ENCODE measurements at places on chromosomes 3 and 15.

DNA sequence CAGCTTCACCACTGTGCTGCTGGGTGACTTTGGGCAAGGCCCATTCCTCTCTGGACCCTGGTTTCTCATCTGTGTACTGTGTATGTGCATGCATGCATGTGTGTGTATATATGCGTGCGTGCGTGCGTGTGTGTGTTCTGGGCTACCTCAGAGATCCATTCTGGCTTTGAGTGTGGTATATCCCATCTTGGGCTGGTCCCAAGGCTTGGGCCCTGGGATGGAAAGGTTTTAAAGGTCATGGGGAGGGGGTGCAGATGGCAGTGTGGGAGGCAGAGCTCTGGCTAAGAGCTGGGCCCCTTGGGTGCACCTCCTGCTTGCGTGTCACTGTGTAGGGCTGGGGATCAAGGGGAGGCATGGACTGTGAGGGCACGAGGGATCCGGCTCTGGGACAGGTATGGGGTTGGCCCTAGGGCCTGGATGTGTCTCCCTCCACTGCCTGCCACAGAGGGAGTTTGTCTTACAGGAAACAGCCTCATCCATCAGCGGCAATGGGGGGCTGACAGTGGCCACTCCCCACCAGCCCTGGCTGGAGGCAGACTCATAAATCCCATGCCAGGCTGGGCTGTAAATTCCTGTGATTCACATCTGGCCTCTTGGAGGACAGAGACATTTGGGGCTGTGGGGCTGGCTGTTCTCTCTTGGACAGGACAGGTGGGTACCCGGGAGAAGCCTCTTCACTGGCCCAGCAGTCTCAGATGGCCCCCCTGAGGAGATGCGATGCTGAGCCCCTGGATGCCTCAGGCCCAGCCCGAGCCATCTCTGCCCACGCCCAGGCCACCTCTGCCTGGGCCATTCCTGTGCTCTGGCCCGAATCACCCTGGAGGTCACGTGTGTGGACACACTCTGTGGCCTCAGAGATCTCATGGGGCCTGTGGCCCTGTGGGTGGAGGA lies 21.4 kb upstream of the CSPG4 start:
- DNase-seq = no peak

DNA sequence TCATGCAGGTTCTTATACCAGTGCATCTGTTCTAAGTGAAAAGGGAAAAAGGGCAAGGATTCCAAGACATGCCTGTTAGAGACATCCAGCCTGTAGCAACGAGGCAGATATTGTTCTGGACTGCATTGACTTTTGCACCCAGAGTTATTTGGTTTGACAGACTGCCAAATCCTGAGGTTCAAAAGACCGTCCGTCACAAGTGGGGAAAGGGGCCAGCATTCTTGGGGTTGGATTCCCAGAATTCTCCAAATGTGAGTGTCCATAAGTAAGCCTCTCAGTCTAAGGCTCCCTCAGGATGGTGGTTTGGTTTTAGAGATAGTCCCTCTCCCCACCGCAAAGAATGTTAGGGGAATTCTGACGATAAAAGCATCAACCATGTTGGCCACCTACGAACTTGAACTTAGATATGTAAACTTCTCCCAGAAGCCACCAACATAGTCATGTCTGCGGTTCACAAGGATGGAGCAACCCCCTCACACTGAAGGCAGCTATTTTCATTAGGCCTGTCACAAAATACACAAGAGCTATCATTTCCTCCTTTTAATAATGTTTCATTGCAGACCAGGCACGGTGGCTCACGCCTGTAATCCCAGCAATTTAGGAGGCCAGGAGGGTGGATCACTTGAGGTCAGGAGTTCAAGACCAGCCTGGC lies 13.6 kb upstream of the LACTB start:
- DNase-seq = no peak

DNA sequence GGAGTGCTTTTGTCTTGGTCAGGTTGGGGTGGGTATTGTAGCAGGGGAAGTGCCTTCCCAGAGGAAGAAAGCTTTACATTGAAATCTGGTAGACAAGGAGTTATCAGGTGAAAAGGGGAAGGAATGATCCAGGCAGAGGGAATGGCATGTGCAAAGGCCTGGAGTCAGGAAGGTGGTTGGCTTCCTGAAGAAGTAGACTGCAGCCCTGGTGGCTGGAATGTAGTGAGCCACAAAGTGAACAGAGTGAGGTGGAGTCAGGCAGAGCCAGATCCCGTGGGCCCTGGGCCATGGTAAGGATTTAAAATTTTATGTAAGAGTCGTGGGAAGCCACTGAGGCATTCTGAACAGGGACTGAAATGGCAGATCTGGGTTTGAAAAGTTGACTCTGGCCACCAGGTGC lies 58.3 kb downstream of the RAB11A start:
- no peak for DNase-seq

- no peak for DNase-seq
Measured at GRCh38 chr3:111531446-111531845, 10.6 kb upstream of the CD96 start.

GRCh38 chr3:83216919-83217594 lies 1455.6 kb upstream of the GBE1 start:
- DNase-seq = no peak

- no peak for DNase-seq
Measured at GRCh38 chr3:159187706-159188105, 385.9 kb downstream of the MFSD1 start.

GRCh38 chr15:79970624-79971434 lies at the start of gene BCL2A1:
Gene BCL2A1 (minus strand): TSS chr15:79971196. CDS start chr15:79971119, 77 bp downstream.
- DNase-seq = no peak

DNA sequence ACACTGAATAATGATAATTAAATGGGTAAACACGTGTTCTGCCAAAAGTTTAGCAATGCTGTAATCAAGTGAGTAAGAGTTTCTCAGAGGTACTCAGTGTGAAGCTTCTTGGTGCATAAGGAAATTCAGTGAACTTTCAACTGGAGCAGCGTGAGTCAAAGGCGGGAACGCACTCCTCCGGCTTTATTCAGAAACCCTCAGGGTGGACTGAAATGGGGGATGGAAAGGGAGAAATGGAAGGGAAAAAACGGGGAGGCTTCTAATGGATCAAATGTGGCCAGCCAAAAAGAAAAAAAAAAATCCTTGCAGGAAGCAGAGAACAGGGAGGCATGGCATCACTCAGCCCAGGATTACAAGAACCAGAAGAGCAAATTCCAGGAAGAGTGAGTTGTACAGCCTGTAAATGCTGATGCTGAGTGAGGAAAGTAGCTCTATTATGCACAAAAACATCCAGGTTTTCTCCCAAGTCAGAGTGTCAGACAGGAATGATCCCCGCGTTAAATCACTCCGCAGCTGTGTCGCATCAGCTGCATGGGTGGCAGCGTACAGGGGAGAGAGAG lies 85.3 kb downstream of the ASB7 start:
- no peak for DNase-seq

DNA sequence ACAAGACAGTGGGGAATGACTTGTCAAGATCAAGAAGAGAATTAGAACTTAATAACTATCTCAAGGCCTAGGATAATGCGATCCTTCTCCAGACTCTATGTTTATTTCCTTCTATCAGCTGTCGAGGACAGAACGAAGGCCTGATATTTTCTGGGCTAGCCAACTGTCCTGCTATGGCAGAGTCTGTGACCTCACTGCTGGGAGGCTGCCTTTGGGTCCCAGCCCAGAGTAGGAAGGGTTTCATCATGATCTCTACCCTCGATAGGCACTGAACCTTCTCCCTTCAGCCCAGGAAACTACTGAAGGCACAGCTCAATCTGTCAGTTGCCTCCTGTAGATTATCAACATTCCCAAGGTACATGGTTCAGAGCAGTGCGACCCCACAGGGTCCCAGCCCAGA lies 237.2 kb downstream of the ATP8B4 start:
- no peak for DNase-seq

- peak; percentile 42 for DNase-seq
Measured at GRCh38 chr15:101445562-101446517, 43.7 kb downstream of the PCSK6 start.

DNA sequence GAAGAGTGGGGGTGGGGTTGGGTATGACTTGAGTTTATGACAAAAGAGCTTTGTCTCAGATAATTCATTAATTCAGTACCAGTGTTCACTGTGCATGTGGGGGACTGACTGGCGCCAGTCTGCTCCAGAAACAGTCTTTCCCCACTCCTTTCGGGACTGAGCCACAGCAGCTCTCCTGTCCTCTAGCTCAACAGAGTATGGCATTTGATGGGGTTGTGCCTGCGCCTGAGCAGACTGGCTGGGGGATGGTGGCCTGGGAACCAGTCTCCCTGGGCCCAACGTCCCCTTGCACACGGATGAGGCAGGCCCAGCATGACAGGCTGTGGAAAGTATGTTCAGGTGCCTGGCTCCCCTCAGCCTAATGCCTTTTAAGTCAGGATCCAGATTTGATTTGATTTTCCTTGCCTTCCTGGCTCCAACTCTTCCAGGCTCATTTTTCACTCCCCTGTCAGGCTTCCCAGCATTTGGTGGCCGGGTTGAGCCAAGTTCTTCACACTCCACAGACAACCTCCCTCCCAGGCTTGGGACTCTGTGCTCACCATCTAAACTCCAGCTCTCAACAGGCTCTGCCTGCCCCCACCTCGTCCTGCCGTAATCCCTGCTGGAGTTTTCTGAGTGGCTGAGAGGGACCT lies 105.0 kb downstream of the MYLK start:
- no peak for DNase-seq

GRCh38 chr15:92393980-92394308 lies 263 bp downstream of the ST8SIA2 start:
- no peak for DNase-seq

- DNase-seq = no peak
Measured at GRCh38 chr15:69854521-69855181, 243.1 kb downstream of the TLE3 start.

- DNase-seq = no peak
Measured at GRCh38 chr3:122353893-122354401, 28.9 kb downstream of the CSTA start.

- no peak for DNase-seq
Measured at GRCh38 chr3:30201715-30202114, 404.7 kb upstream of the TGFBR2 start.

DNA sequence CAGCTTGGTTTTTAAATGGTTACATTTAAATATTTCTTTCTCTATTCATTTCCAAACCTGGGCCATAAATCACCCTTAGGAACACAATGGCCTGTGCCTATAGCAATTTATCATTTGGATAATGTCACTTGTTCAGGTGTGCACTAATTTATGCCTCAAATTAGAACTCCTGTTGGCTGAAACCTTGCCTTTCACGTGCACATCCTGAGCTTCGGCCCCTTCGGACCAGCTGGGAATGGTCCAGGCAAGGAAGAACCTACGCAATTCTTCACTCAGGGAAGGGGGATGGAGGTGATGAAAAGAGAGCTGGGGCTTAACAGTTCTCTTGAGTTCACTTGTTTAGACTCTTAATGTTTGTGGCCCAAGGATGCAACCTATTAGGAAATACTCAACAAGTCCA lies 324.1 kb upstream of the ICE2 start:
- no peak for DNase-seq

DNA sequence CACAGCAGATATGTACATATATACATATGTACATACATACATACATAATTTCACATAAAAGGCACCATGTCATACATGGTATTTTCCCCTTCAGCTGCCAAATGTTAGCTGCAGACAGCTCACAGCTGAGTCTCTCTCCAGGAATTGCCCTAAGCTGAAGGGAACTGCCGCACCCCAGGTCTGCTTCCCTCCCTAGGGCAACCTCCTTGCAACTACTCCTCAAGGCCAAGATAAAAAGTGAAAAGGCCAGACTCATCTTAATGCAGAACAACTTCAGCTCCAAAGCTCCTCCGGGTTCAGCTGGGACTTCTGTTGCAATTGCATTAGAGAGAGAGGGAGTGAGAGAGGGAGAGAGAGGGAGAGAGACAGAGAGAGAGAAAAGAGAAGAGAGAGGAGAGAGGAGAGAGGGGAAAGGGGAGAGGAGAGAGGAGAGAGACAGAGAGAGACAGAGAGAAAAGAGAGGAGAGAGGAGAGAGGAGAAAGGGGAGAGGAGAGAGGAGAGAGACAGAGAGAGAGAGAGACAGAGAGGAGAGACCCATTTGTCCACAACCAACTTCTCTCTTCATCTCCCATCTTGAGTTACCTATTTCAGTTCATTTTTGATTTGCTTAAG lies 143.4 kb upstream of the HES1 start:
- no peak for DNase-seq

GRCh38 chr15:55277116-55277564 lies 12.5 kb downstream of the RAB27A start:
- DNase-seq = no peak

DNA sequence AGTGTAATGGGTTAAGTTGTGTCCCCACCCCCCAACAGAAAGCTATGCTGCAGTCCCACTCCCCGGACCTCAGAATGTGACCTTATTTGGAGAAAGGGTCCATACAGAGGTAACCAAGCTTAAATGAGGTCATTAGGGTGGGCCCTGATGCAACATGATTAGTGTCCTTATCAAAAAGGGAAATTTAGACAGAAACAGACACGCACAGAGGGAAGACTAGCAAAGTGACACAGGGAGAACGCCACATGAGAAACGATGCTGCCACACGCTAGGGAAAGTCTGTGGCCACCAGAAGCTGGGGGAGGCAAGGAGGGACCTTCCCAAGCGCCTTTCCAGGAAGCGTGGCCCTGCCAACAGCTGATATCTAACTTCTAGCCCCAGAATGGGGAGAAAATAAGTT lies 65.4 kb downstream of the RPN1 start:
- DNase-seq = no peak

- no peak for DNase-seq
Measured at GRCh38 chr3:161337311-161337710, 34.0 kb downstream of the SPTSSB start.

- DNase-seq = no peak
Measured at GRCh38 chr3:59609657-59610348, 560.0 kb upstream of the CFAP20DC start.

GRCh38 chr3:136078421-136079364 lies 113.2 kb downstream of the PPP2R3A start:
- DNase-seq = no peak

- no peak for DNase-seq
Measured at GRCh38 chr3:182739619-182740018, 53.7 kb upstream of the ATP11B start.

- DNase-seq = no peak
Measured at GRCh38 chr15:61011576-61012336, 217.3 kb downstream of the RORA start.

GRCh38 chr15:37084602-37085001 lies 15.7 kb downstream of the MEIS2 start:
- no peak for DNase-seq

DNA sequence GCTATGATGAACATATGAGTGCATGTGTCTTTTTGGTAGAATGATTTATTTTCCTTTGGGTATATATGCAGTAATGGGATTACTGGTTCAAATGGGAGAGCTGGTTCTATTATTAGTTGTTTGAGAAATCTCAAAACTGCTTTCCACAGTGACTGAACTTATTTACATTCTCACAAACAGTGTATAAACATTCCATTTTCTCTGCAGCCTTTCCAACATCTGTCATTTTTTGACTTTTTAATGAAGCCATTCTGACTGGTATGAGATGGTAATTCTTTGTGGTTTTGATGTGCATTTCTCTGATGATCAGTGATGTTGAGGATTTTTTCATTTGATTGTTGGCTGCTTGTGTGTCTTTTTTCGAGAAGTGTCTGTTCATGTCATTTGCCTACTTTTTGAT lies 1124.2 kb downstream of the NAALADL2 start:
- no peak for DNase-seq

GRCh38 chr3:114600571-114600970 lies 306.7 kb downstream of the TIGIT start:
- DNase-seq = no peak

GRCh38 chr15:51687565-51687964 lies 6.3 kb downstream of the SCG3 start:
- no peak for DNase-seq

GRCh38 chr3:183698318-183698751 lies 738 bp downstream of the YEATS2 start:
- DNase-seq = no peak

- no peak for DNase-seq
Measured at GRCh38 chr3:146166826-146167225, 5.8 kb upstream of the PLOD2 start.

GRCh38 chr3:60536420-60536819 lies 714.8 kb downstream of the FHIT start:
- peak; percentile 17 for DNase-seq

Measured in LNCaP clone FGC (cell line).